ENCODE measurements at places on chromosomes 4 and X.

DNA sequence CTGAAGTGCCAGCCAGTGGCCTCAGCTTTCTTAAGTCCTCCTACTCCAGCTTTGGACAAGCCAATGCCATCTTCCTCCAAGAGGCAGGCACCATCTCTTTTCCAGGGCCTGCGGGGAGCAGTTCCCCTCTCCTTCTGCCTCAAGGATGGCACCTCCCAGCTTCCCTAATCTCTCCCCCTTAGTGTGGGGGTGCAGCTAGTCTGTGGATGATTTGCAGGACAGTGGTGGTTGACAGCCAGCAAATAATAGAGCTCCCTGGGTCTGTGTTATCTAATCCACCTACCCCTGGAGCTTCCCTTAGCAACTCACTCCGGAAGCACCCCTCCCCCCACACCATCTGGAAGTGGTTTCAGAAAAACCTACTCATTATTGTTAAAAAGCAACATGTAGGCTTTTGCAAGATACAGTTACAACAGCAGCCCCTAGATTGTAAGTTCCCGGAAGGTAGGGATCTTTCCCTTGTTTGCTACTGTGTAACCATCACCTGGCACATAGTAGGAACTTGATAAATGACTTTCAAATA, 247.1 kb downstream of the BCOR start:
- DNase-seq: no peak

- no peak for DNase-seq
Measured at GRCh38 chrX:75303795-75304194, 29.9 kb downstream of the UPRT start.

- no peak for DNase-seq
Measured at GRCh38 chr4:15413623-15414019, 14.2 kb upstream of the C1QTNF7 start.

GRCh38 chrX:10831716-10832502, 211.5 kb upstream of the MID1 start:
- no peak for DNase-seq

DNA sequence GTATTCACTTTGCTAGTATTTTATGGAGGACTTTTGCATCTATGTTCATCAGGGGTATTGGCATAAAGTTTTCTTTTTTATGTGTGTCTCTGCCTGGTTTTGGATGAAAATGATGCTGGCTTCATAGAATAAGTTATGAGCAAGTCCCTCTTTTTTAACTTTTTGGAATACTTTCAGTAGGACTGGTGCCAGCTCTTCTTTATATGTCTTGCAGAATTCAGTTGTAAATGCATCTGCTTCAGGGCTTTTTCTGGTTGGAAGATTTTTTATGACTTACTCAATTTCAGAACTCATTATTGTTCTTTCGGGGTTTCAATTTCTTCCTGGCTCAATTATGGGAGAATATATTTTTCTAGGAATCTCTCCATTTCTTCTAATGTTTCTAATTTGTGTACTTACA, 9.1 kb upstream of the CSN2 start:
- DNase-seq: no peak

DNA sequence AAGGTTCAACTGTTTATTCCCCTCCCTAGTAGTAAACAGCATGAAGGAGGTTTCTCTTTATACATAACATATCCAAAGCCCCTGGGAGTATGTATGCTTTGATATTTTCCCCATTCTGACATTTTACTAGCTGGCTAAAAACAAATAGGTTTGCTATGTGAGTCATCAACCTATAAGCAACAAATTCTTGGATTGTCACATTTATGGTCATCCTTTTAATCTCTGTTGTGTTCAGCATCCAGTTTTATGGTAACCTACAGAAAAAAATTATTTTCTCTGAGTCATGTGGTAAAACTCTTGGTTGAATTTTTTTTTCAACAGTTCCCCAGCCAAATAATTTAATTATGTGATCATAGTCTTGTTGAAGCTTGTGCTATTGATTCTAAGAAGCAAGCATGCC, 734.1 kb downstream of the ADGRL3 start:
- DNase-seq: no peak

DNA sequence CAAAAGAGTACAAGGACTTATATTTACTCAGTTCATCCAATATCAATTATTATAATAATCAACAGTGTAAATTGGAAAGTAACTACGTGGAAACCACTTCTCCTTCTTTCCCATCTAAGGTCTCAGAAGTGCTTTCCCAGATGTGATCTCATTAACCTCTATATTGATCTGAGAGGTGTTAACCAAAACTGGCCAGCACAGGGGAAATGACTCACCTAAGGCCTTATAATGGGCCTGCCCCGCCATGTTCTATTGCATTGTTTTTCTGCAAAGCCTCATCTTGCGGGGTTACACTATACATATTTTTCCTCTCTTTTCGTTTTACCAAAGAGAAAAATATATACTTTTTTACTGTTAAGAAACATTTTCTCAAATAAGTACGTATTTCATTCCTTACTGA, 20.5 kb downstream of the RAB40A start:
- DNase-seq: no peak
